Ovary (tissue), 10 donors: ENCODE measurements at places on chromosomes 12 and 14.

GRCh38 chr12:126343321-126343720 lies 1278.1 kb downstream of the AACS start:
- no peak for DNase-seq

- no peak for DNase-seq
Measured at GRCh38 chr12:121561009-121561395, 19.8 kb downstream of the KDM2B start.

DNA sequence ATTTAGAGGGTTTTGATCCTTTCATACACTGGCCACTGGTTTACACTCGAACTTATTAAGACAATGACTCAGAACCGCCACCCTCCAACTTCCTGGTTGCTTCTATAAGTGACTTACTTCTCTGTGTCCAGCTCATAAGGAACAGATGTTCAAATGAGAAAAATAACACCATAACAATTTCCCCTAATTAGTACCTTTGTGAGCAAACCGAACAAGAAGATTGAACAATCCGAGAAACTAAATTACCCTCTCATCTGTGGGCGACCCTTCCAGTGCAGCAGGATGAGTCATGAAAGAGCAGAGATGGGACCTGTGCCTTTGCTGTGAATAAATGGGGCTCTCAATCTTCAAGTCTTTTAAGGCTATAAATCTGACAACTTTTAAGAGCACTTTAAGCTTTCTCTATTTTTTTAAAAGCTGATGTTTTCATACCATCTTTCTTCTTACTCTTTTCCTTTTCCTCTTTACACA lies 146.8 kb upstream of the RASSF8 start:
- no peak for DNase-seq

DNA sequence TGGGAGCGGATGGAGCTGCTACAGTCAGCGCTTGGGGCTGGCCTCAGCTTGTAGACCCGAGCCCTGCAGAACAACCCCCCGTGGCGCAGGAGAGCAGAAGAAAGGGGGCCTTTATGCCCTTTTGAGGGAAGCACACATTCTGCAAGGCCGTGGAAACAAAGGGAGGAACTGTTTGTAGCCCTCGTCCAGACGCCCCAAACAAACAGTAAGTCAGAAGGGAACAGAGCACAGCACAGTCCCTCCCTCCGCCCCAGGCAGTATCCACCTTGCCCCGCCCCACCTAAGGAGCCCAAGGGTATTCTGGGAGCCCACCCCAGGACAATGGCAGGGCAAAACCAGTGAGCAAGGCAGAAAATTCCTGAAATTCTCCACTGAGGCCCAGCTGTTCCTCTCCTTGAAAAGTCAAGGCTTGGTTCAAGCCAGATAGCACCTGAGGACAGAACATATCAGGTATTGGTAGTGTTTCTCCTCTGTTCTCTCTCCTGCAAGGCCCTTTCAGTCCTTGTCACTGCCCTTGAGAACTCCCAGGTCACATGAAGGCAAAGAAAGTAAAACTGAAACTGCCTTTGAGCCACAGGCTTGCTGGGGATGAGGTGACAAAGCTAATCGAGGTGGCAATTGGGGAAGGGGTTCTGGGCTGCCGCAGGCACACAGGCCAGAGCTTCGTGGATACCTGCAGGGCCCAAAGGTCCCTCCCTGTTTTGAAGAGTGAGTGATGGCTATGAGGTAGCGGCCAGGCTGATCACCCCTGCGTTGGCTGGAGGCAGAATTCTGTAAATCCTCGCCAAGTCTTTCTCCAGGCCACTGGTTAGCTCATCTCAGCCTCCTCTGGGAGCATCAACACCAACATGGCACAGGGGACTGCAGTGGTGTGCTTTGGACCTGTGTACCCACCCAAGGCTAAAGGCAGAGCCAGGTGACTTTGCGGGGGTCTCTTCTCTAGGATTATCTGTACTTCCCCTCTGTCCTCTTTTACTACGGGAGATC lies 499 bp downstream of the DGLUCY start:
- DNase-seq, result no peak

- DNase-seq, result no peak
Measured at GRCh38 chr14:39203659-39204606, 28.9 kb downstream of the PNN start.

DNA sequence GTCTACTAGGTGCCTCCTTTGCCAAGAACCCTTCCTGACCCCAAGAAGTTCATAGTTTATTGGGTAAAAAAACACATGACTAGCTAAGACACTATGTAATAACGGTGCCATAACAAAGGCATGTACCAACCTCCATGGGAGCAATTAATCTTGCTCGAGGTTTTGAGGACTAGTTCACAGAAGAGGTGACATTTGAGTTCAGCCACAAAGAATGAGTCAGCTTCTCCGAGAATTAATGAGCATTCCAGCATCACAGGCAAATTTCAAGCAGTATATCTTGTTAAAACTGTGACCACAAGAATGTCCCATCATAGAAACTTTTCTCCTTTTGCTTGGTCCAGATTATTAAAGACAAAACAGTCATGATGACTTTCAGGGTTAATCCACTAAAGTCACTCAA lies 113.0 kb upstream of the RAP1B start:
- no peak for DNase-seq

- no peak for DNase-seq
Measured at GRCh38 chr14:96221109-96221650, 16.5 kb downstream of the BDKRB2 start.

DNA sequence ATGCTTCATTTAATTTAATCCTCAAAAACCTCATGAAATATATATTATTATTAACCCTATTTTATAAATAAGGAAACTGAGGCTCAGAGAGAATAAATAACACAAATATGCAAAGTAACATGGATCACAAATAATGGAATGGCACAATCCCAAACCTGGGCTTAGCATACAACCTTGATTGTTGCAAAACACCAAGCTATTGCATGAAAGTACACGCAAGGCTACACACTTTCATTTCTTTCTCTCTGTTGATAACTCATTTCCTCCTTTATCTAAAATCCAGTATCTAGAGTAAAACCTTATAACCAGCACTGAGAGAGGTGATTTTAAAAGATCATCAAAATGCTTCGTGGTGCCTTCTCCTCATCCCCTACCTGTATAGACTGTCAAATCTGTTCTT lies 2.8 kb upstream of the DAAM1 start:
- no peak for DNase-seq

DNA sequence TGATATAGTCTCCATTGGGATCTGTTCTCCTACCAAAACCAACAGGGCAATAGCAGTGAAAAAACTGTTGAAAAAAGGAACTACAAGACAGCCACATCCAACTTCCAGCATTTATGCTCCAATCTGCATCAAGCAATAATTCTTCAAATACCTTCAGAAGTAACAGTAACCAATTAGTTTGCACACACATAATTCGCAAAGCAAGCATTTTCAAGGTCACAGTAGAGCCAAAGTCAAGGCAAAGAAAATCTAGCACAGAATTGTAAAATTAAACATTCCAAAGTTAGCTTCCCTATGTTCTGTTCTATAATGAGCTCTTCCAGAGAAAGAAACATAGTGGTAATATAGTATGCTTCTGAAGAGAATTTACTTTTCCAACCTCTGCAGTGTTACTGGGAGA lies 11.0 kb upstream of the MTERF2 start:
- DNase-seq, result no peak
